ENCODE measurements at places on chromosomes 3 and 15.

- DNase-seq: no peak
These were observed 135.0 kb downstream of the STAG1 start for GRCh38 chr3:136617198-136617597.

DNA sequence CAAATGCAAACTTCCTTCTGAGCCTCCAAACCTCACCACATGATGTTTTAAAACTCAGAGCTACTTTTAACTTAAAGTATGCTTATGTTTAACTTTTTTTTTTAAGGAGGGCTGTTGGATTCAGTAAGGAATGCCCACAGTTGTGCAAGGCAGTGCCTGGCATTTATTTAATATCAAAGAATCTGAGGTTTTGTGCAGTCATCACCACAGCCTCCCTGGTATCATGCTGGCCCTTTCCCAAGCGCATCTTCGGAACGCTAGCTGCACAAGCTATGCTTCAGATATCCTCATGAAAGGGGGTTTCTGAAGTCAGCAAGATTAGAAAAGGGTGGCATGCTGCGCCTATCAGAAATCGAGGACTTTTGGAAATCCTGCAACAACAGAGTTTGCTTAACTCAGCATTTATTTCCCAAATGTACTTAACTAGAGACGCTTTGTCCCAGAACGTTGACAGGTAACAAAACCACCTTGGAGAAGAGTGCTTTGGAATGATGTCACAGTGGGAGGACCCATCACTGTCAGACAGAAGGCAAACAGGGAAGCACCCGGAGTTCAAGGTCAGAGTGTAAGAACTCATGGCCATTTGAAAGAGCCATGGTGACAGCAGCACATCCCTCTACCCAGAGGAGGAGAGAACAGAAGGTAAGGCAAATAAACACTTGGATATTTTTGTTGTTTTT, 120.2 kb upstream of the IGF1R start:
- no peak for DNase-seq

DNA sequence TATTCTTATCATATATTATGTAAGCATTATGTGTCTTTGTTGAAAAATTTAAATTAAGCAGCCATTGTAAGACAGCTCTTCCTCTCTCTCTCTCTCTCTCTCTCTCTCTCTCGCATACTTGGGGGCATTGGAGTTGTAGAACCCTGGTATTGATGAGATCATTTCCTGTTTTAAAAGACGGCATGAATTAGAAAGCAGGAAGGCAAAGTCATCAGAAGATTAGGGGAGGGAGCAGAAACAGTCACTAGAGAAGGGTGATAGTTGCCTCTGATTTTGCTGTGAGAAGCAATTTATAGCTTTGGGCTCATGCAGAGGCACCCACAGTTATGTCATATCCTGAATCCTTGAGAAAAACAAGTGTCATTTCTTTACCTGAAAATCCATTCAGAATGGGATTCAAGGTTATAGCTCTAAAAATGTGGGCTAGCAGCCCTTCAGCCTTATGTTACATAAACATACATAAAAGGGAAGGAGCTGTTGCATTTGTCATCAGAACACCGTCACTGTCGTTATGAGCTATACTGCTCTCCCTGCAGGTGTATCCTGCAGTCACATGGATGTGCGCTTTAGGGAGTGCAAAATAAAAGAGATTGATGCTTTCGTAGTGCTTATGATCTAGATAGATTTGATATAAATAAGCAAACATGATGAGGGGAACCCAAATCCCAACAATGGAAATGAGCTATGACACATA, 213.8 kb downstream of the NR1D2 start:
- DNase-seq: no peak

DNA sequence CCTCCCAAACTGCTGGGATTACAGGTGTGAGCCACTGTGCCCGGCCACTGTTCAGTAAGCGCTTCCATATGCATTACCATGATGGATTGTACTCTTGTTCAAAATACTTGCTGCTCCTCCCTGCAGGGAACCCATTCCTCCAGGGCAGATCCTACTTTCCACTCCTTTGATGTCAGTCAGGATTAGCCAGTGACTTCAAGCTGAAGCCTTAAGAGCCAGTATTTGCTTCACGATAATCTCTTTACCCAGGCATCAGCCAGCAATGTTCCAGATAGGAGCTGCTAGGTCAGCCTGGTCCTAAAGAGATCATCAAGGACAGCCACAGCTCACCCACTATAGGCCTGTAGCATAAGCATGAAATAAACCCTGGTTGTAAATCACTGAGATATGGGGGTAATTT, 96.5 kb upstream of the UBE2E2 start:
- DNase-seq: no peak

DNA sequence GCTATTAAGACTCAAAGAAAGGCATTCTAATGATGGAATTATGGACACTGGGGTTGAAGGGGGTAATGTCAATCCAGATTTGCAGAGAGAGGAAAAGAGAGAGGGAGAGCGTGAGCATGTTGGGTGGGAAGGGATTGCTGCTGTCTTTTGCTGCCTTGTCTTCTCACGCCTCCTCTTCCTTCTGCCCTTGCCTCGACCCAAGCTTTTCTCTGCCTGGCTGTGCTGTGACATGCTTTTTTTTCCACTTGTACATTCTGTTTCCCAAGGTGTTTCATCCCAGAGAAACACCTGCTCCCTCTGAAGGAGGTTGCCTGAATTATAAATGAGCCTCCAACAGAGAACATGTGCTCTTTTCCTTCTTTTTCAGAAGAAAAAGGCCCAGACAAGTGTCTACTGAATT, 80.3 kb downstream of the BDH1 start:
- DNase-seq: no peak

GRCh38 chr15:59191855-59192237, 14.8 kb upstream of the LDHAL6B start:
- no peak for DNase-seq

- DNase-seq: no peak
These were observed 7.8 kb downstream of the ADAMTS17 start for GRCh38 chr15:100334015-100334414.

GRCh38 chr15:57994221-57995049, 71.1 kb downstream of the ALDH1A2 start:
- no peak for DNase-seq

DNA sequence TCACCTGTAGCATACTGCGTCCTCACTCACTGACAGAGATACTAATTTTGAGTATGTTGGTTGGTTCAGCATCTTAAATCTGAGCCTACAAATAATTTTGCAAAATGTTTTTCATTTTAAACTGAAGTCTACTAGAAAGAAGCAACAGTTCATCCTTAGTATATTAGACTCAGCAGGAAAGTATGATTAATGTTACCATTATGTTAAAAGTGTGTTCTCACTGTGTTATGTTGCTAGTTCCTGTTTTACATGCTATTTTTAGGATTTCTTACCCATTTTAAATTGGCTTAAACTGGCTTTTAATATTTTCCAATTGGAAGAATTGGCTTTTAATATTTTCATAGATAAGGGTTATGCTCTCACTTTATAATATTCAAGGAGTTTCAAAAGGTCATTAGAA, 25.7 kb downstream of the ACKR4 start:
- no peak for DNase-seq

- no peak for DNase-seq
These were observed 427.8 kb downstream of the LPP start for GRCh38 chr3:188581792-188582191.

- no peak for DNase-seq
These were observed 10.8 kb downstream of the SELENOT start for GRCh38 chr3:150613709-150614480.

DNA sequence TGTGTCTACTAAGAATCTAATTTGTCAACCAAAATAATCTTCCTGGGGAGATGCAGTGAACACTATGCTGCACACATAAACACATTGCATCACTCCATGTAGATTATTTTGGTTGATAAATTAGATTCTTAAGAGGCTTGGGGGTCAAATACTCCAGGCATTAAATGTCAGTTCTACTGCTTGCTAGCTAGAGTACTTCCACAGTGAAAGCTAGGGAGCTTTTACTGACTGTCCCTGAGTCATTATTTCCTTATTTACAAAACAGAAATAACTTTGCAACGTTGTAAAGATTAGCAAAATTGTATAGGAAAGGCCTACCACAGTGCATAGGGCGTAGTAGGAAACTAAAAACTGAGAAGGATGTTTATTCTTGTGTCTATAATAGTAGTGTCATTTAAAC, 12.9 kb upstream of the TMC3 start:
- DNase-seq: no peak

DNA sequence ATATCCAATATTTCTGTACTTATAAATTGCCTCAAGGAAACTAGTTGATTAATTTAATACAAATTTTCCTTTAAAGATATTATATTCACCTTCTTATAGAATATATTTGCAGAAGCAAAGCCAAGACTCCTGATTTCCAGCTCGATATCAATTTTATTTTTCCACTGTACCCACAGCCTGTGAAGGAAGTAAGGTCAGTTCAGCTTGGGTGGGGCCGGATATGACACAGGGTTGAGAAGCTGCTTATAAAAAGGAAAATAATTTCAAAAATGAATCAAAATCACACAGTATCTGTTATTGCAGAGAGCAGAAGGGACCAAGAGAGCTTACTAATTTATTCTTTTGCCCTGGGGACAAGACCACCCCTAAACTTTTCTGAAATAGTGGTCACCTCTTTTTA, 491.4 kb downstream of the TUSC7 start:
- no peak for DNase-seq

DNA sequence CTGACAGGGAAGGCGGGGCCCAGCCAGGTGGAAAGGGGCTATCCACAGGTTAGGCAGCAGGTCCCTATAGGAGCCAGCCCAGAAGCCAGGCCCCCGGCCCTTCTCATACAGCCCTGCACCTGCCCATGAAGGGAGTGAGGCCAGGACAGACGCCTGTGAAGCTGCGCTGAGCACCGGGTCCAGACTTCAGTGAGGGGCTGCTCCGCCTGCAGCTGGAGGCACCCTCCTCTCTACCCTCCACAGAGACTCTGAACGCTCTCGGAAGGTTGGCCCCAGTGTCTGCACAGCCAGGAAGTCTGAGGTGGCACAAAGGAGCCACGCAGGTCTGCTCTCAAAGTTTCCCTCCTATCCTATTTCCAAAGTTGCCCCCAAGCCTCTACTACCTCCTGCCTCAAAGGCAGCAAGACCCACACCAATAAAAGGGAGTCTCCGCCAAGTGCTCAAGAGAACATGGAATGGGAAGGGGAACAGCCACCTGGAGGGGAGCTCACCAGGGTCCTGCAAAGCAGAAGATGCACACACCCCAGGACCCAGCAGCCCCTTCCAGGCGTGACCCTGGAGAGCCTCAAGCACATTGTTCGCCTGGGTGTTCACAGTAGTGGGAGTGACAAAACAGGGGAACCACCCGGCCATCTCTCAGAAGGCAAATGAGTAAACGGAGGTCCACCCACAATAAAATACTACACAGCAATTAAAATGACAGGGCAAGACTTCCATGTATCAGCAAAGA, 19.5 kb downstream of the XXYLT1 start:
- no peak for DNase-seq

- DNase-seq: no peak
These were observed 96.3 kb upstream of the MBNL1 start for GRCh38 chr3:152172460-152172859.

- DNase-seq: no peak
These were observed 462.0 kb downstream of the GBE1 start for GRCh38 chr3:81299481-81299880.

GRCh38 chr15:89389841-89390603, 55.4 kb upstream of the POLG start:
- no peak for DNase-seq

GRCh38 chr3:149245738-149246451, 24.3 kb upstream of the CP start:
- no peak for DNase-seq

- no peak for DNase-seq
These were observed 544.1 kb upstream of the MDFIC2 start for GRCh38 chr3:70856414-70857162.

DNA sequence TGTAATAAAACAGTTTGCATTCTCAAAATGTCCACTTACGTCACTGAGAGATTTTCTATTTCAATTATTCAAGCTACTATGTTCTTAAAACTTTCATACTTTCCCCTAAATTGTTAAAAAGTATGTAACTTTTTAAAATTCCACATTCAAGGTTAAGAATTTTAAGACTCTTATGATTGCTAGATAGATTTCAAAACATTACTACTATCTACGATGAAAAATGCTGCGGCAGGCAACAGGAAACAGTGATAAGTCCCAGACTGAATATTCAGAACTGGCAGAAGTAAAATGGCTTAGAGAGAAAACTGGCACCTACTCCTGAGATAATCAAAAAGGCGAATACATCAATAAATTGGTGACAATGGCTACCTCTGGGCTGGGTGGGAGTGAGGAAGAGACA, 16.2 kb downstream of the ATP13A3 start:
- DNase-seq: no peak

DNA sequence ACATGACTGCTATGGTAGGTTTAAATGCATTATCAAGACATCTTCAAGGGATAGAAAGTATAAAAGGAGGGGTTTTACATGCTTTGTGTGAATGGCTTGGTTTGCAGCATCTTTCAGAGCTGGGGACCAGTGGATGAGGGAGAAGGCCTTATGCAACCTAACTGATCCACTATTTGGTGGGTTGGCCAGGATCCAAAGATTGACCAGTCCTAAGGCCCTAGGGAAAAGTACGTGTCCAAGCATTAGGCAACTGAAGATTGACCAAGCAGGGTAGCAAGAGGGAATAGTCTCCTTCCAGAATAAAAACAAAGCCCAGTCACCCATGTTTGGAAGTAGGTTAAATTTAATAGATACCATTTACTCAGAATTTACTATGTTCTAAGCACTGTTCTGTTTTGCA, 509.3 kb downstream of the EPHB1 start:
- no peak for DNase-seq

DNA sequence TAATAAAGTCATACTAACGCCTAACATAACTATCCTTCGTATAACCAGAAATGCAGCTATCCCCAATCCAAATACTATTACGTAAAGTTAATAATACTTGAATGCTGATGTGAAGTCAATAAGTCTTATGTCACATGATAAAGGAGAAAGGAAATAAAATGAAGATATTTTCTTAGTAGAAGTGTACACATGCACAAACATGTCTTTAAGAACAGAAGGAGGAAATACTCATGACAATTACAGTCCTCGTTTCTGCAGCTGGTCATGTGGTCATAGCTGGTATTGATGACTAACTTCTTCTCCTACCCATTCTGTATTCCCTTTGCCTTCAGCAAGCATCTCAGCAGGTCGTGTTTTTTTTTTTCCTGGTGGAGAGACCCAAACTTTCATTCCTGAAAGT, 244.3 kb downstream of the CHL1 start:
- DNase-seq: no peak

GRCh38 chr15:91278951-91279350, 178.9 kb downstream of the SV2B start:
- no peak for DNase-seq

- DNase-seq: no peak
These were observed 160.7 kb downstream of the SQOR start for GRCh38 chr15:45795440-45796069.
